ENCODE measurements at places on chromosomes 1 and 21.

DNA sequence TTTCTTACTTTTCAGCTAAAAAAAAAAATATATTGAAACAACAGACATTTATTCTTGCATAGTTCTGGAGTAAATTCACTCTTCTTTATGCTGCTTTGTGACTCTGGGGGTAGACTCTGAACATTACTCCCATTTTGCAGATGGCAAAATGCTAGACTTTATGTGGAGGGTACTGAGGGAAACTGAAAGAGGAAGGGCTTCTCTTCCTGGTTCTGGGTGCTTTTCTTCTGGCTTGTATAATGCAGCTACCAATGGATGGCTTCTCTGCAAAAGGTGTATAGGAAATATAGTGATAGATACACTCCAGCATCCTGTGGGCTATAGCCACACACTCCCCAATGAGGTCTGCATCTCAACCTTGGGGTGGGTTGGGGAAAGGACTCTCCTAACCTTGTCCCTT lies 19.7 kb upstream of the ZBTB40 start:
- no peak for DNase-seq

GRCh38 chr1:159177272-159177907 lies 6.0 kb downstream of the CADM3 start:
- DNase-seq: peak; percentile 28

DNA sequence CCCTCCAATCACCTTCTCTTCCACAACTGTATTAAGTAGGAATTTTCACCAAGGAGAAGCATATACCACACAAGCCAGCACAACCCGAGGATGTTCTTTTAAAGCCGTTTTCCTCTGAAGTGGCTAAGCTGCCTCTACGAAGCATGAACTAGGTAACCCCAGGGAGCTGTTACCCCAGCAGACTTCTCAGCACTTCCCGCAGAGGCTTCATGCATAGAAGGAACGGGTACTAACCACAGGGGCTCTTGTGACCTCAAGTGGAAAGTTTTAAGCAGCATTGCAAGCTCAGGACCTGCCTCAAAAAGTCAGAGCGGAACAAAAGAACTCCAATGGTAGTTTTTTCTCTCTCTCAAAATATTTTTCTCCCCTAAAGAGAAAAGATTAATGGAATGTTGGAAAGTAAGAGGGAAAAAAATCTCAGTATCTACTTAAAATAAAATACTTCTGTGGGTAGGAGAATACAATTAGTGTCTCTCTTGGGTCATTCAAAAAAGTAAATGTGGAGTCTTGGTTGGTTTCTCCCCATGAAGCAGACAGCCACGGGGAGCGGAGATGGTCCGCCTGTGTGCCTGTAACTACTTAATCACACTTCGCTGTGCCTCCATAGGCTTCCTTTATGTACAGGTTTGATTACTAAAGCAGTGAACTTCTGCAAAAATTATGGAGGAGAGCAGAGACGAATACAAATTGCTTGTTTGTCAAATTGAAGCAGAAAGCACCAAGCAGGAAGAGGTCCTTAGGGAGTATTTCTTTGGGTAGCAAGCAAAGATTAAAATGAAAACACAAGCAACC lies 40.9 kb downstream of the STX6 start:
- peak; percentile 16 for DNase-seq

DNA sequence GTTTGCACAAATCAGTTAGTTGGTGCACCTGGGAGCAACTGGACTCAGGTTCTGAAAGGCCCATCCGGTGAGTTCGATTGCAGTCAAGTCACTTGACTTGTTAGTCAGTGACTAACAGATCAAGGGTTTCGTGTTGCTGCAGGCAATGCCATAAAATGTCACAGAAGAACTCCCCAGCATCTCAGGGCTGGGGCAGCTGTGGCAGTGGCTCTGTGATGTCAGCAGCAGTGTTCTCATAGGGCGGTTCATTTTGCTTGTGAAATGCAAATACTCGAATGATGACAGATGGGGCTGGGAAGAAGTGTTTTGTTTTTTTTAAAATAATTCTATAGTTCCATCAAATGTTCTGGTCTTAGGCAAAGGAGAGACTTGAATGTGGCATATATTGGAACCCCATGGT lies 287.8 kb downstream of the LMX1A start:
- DNase-seq: no peak

- no peak for DNase-seq
Observed at GRCh38 chr1:24284156-24284471, 35.0 kb upstream of the GRHL3 start.

All from CD4-positive, alpha-beta T cell treated with Interferon alpha-2 for 1 hour (primary cell).